ENCODE measurements at places on chromosomes 3 and 15.

GRCh38 chr3:123723522-123724168 lies 138.8 kb upstream of the HACD2 start:
- DNase-seq = peak; percentile 12

DNA sequence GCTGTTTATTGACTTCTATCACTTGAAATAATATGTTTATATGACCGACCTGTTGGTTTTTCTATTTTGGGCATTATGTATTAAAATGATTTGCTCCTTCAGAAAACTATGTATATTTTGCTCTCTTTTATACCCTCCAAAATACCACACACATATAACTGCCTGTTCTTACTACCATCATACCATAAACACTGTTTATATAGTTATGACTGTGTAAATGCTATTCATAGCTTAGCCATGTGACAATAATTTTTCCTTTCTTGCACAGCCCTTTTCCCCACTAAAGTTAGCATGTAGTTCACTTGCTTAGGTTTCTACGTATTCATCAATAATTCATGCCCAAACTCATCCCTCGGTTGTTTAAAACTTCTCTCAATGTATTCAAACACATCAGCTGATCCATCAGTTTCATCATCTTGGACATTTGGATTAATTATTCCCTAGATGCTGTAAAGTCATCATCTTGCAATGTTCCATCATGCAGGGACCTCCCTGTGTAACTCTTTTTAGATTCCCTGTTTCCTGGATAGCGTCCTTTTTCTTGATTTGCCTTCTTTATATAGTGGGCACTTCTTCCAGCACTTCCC lies 8.2 kb upstream of the RYK start:
- DNase-seq = no peak

- DNase-seq = no peak
Measured at GRCh38 chr3:40645883-40646282, 121.1 kb downstream of the ZNF621 start.

DNA sequence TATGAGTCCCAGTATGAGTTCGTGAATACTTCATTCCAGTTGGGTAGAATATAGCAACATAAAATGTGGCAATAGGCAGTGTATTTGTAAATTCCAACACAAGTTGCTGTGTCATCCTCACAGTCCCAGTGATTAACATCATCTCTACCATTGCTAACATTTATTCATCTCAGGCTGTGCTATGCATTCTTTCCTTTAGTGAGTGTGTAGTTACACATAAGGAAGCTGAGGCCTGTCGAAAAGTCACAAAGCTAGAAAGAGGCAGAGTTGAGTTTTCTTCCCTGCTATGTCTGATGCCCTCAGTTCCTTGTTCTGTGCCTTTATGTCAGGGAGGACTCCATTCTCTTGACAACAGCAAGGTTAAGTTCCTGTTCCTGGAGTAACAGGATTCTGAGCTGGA lies 96.4 kb downstream of the FNDC3B start:
- DNase-seq = no peak

DNA sequence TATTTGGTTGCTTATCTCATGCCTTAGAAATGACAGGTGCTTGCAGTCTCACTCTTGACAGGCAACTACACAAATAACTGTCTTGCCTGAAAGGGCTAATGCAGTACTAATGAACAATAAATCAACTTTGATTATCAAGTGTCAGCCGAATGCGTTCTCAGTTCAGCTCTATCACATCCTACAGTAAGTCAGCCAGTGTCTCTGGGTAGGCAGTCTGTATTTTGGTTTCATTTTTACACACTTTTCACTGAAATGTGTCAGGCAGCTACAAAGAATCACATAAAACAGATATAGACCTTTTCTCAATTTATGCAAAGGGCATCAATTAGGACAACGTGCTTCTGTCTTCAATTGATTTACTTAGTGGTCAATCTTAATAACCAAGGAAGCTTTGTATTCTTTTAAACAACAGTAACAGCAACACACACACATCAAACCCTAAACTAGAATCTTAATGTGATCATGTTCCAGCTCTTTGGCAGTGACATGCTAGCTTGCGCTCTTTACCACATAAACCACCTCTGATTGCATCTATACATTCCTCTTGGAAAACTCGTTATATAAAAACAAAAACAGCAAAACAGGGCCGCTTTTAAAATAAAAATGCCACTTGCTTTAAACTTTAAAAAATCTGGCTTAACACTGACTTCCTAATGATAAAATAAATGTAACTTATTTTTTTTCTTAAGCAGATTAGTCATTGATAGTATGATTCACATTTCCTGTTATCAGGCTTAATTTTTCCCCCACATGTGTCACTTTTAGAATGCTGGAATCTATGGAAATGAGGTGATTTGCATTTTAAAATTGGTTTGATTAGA lies 520.4 kb downstream of the FOXP1 start:
- no peak for DNase-seq

GRCh38 chr3:46660003-46660402 lies 33.5 kb downstream of the ALS2CL start:
- DNase-seq = no peak

All from stimulated activated CD8-positive, alpha-beta memory T cell treated with anti-CD3 and anti-CD28 coated beads, Interleukin-12 subunit alpha, Interleukin-12 subunit beta, amount 100 ng/mL, for 1 hour (primary cell).